ENCODE measurements at places on chromosomes 4 and X. TPM values are rescaled to one million over a fixed set of nuclear protein-coding genes. Genes with fewer than 3 reads are reported as not detected.

Gene XPNPEP2
- total RNA-seq, result 4.1 TPM

Gene ERAS
- total RNA-seq, result not detected

Gene ASB12
- not detected for total RNA-seq

DNA sequence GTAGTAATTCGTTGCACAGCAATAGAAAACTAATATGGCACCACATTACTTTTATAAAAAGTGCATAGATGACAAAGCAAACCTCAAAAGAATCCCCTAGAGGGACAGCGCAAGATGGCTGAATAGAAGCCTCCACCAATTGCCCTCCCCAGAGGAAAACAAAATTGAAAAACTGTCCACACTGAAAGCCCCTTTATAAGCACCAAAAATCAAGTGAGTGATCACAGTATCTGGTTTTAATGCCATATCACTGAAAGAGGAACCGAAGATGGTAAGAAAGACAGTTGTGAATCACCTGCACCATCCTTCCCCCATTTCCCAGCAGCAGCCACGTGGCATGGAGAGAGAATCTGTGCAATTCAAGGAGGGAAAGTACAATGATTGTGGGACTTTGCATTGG is 522.2 kb downstream of the GLUD2 start:
- no peaks in the 10 kb centered on the region for H3K36me3 ChIP-seq
- no peaks in the 10 kb centered on the region for H3K4me1 ChIP-seq
- no peak overlapping the region for H3K4me3 ChIP-seq
- DNase-seq, result no peak
- no peaks in the 10 kb centered on the region for H3K27me3 ChIP-seq
- no peak overlapping the region for H3K27ac ChIP-seq

Gene AMBN
- not detected for total RNA-seq

Gene HTN1
- not detected for total RNA-seq

Gene IQSEC2
- 2.9 TPM for total RNA-seq

DNA sequence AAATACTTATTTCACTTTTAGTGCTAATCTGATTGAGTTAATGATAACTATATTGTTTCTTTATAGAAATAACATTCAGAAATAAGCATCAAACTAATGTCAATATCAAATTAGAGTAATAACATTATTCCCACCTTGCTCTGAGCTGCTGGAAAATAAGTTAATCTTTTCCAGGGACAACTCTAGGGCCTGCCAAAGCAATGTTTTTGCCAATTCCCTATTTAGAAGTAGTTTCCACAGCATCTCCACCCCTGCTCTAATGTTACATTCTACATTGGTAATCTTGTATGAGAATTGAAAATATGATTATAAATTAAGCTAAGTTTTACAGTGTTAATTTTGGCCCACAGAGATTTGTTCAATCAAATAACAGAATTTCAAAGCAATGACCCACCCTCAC is 68.3 kb downstream of the REELD1 start:
- H3K27ac ChIP-seq, result no peak overlapping the region
- H3K4me1 ChIP-seq, result peaks cover 11% of the 10 kb centered on the region
- H3K36me3 ChIP-seq, result peaks cover 9% of the 10 kb centered on the region
- H3K27me3 ChIP-seq, result no peaks in the 10 kb centered on the region

Gene P2RY4
- 0.73 TPM for total RNA-seq

GRCh38 chr4:109157696-109158095 is 144.8 kb downstream of the COL25A1 start:
- H3K4me3 ChIP-seq, result no peak overlapping the region
- DNase-seq, result no peak
- no peaks in the 10 kb centered on the region for H3K36me3 ChIP-seq
- no peaks in the 10 kb centered on the region for H3K27me3 ChIP-seq

DNA sequence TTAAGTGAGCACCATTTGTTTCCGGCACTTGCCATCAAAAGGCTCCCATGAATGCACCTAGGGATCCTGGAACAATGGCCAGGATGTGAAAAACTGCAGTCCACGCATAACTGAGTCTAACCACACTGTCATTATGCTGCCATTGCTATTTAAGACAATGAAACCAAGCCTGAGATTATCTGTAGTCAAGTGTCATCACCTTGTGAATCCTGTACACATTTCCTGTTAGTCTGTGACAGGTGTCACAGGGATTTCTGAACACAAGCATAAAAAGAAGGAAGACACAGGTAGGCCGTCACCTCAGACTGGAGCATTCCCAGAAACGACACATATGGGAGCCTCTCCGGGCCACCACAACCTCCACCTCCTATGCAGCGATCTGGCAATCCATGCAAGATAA is 66.7 kb downstream of the HADH start:
- H3K27me3 ChIP-seq, result no peaks in the 10 kb centered on the region
- no peak overlapping the region for H3K27ac ChIP-seq
- no peak for DNase-seq
- H3K36me3 ChIP-seq, result no peaks in the 10 kb centered on the region

- H3K4me3 ChIP-seq, result no peak overlapping the region
- H3K27ac ChIP-seq, result peak overlapping the region; percentile 80
- DNase-seq, result no peak
- peaks cover 40% of the 10 kb centered on the region for H3K36me3 ChIP-seq
Observed at GRCh38 chr4:38023347-38024205, 63.4 kb downstream of the PTTG2 start.

Gene EDA2R
- total RNA-seq, result 0.18 TPM

Gene ZMAT1
- total RNA-seq, result 1.7 TPM

GRCh38 chr4:24330573-24330972 is 253.8 kb downstream of the DHX15 start:
- no peaks in the 10 kb centered on the region for H3K36me3 ChIP-seq
- no peaks in the 10 kb centered on the region for H3K4me1 ChIP-seq
- H3K27ac ChIP-seq, result no peak overlapping the region
- H3K27me3 ChIP-seq, result no peaks in the 10 kb centered on the region

DNA sequence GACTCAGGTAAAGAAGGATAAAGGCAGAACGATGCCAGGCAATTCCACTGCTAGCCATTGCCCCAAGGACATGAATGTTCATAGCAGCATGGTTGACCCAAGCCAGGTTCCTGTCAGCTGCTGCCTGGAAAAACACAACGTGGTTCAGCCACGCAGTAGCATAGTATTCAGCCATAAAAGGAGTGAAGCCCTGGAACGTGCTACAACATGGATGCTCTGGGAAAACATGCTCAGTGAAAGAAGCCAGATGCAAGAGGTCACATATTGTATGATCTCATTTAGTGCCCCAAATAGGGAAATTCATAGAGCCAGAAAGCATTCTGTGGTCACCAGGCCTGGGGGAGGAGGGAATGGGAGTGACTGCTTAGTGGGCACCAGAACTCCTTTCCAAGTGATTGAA is 129.8 kb downstream of the GPR143 start:
- no peak overlapping the region for H3K27ac ChIP-seq
- no peak overlapping the region for H3K4me3 ChIP-seq
- peak; percentile 43 for DNase-seq
- H3K27me3 ChIP-seq, result no peaks in the 10 kb centered on the region
- no peaks in the 10 kb centered on the region for H3K4me1 ChIP-seq

Gene MAOB
- 1.2 TPM for total RNA-seq

Gene TMEM144
- total RNA-seq, result 58.2 TPM

- no peak overlapping the region for H3K27ac ChIP-seq
- H3K4me1 ChIP-seq, result no peaks in the 10 kb centered on the region
- no peaks in the 10 kb centered on the region for H3K36me3 ChIP-seq
- H3K27me3 ChIP-seq, result no peaks in the 10 kb centered on the region
- no peak for DNase-seq
- no peak overlapping the region for H3K4me3 ChIP-seq
Observed at GRCh38 chrX:13265549-13266132, 54.2 kb downstream of the ATXN3L start.

DNA sequence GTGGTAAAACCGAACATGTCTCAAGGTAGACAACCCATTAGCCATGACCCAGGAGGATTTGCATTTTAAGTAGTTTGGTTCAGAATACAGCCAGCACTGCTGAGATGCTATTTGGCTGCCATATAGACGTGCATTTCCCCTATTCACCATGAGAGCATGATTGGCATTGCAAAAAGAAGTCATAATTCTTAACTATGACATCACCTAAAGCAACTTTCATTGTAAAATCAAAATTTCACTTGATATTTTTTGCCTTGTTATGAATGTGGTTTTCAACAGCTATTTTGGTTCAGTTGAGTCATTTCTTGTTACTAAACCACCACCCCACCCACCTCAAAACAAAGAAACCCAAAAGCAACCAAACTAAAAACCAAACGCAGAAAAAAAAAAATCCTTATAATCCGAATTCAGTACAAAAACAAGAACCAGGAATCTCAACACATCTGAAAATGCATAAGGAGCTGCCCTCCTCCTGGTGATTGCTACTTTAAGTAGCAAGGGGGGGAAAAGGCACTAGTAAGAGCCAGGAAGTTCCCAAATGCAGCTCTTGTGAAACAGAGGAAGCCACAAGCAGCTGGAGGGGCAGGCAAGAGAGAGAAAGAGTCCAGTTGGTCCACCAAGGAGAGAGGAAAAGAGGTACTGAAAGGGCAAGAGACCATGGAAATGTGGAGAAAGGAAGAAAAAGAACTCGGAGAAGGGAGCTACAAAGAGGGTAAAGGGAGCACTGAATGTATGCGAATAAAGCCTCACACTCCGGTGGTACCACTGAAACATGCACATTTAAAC is 3.1 kb downstream of the SLITRK4 start:
- peaks cover 22% of the 10 kb centered on the region for H3K27me3 ChIP-seq
- H3K4me1 ChIP-seq, result peaks cover 22% of the 10 kb centered on the region
- no peak for DNase-seq
- H3K36me3 ChIP-seq, result no peaks in the 10 kb centered on the region
- H3K27ac ChIP-seq, result no peak overlapping the region

Gene MAGEA4
- total RNA-seq, result not detected

Gene CCNA2
- 13.8 TPM for total RNA-seq

Gene RBMXL3
- not detected for total RNA-seq

All from stomach (tissue), 19 donors.